ENCODE measurements at places on chromosomes 6 and 20.

DNA sequence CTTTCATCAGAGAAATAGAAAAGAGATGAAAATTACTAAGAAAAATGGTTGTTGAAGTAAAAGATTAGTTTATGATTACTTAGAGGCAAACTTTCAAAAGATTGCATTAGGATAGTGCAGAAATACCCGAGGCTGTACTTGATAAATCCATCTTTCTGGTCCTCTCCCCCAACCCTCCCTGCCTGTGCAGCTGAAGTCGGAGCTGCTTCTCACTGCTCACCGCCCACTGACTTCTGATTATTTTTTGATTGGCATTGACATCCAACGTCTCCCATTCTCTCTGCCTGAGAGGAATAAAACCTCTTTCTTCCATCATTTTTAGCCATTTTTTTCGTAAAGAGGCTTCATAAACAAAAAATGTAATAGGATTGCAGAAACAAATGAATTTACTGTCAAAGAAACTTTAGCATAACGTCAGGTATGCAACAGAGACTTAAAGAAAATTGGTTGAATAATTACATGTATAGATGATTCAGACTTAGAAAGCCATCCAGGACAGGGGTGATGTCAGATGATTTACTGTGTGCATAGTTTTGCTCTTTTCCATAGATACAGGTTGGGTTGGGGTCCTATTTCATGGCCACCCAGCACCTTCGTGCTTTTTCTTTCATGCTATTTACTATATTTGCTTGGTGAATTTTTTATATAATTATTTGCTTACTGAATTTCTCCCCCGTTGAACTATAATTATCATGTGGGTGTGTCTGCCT is 53.6 kb upstream of the EDN3 start:
- DNase-seq = no peak

- DNase-seq = no peak
These were observed 46.4 kb downstream of the EBF4 start for GRCh38 chr20:2739042-2739398.

- no peak for DNase-seq
These were observed 8.3 kb downstream of the BAK1 start for GRCh38 chr6:33571637-33572316.

DNA sequence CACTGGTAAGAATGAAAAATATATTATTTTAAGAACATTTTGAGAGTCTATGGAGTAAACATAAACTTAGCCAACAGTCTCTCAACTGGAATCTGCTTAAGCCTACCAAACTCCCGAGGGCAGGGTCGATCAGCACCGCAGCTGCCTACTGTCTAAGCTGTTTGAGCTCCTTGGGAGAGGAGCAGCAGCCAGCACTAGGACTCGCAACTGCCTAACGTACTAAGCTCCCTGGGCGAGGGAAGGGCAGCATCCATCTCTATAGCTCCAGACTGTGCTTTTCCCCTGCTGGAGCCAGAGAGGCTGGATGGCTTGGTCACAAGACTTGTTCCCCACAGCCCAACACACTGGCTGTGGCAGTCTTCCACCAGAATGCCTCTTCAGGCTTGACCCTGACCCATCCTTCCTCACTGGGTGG is 96.4 kb downstream of the MOXD1 start:
- no peak for DNase-seq

DNA sequence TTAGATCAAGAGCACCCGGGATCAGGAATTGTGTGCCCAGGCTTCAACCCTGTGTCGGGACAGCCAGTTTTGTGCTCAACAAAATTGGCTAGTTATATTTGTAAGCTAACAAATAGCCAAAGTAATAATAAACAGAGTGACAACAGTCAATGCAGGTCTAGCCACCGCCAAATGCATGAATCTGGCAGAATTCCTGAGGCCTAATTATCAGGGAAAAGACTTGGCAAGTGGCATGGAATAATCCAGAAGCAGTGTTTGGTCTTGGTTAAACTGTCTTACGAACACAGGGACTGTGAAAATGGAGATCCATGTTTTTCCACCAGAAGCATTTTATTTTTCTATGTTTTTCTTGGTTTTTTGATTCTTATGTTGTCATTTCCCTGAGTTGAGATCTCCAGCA is 268.8 kb downstream of the ZNF217 start:
- no peak for DNase-seq

DNA sequence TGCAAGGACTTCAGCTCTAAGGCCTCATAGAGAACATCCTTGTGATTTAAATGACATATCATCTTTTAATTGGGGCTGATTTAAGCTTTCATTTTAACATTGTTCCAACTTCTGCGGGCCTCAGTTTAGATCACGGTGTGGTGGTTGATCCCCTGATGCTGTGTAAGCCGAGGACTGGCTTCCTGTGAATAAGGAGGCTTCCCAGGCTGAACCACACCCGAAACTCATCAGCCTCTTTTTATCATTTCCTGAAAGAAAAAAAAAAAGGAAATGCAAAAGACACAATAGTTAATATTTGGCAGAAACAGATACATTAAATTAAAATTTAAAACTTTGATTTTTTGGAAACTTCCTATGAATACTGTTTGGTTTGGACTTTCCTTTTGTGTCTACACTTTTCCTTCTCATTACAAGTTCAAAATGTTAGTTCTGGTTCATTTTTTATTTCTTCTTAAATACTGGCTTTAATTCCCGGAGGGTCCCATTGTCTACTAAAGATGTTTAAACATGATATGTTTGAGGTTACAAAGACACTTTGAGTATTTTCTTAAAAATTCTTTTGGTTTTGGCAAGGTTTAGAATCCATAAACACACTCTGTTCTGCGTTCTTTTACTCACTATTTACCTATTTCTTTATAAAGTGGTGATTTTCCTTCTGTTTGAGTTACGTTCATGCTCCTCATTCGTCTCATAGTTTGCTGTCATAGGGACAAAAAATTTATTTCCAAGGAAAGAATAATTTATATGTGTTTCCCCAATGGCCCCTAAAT is 230.0 kb upstream of the SULF2 start:
- no peak for DNase-seq

Data from GM19239 (cell line).